ENCODE measurements at places on chromosomes 6 and 20. TPM values are rescaled to one million over a fixed set of nuclear protein-coding genes. Genes with fewer than 3 reads are reported as not detected.

DNA sequence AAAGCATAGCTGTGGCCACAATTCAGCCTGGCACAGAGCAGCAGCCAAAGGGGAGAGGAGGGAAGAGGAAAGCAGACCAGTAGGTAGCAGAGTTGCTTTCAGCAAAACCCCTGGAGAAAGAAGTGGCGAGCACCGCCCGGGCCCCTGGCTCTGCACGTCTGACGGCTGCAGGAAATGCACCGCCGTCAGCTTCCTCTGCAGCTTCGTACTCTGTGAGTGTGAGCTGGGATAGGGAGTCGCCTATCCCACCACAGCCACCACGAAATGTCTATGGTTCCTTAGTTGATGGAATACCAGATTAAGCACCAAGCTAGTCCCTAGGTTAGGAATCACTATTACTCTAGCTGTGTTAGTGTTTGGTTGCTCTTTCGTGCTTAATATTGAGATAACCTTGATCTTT, 79.9 kb upstream of the NAA20 start:
- DNase-seq: no peak

DNA sequence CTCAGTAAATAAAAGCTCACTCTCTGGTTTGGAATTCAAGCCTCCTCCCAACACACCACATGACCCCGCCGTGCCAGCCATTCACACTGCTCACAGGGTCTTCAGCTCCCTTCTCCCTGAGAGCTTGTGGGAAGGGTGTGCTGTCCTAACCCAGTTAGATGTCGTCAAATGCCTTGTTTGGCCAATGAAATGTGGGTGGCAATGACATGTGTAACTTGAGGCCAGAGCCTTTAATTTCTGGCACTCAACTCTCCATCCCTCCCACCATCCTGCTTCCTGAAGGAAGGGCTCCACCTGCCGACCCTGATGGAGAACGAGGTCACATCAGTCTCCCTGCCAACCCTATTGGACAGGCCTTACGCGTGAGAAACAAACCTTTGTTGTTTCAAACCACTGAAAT, 224.5 kb upstream of the AGPAT4 start:
- DNase-seq: no peak

- no peak for DNase-seq
Observed at GRCh38 chr20:24567508-24567907, 98.1 kb downstream of the SYNDIG1 start.

Gene C6orf141
- total RNA-seq: 6.5 TPM
